ENCODE measurements at places on chromosomes 7 and 10.

GRCh38 chr7:1662767-1663166 lies 7.3 kb upstream of the ELFN1 start:
- no peak for DNase-seq

- no peak for DNase-seq
Observed at GRCh38 chr10:11535346-11535959, 76.0 kb downstream of the USP6NL start.

DNA sequence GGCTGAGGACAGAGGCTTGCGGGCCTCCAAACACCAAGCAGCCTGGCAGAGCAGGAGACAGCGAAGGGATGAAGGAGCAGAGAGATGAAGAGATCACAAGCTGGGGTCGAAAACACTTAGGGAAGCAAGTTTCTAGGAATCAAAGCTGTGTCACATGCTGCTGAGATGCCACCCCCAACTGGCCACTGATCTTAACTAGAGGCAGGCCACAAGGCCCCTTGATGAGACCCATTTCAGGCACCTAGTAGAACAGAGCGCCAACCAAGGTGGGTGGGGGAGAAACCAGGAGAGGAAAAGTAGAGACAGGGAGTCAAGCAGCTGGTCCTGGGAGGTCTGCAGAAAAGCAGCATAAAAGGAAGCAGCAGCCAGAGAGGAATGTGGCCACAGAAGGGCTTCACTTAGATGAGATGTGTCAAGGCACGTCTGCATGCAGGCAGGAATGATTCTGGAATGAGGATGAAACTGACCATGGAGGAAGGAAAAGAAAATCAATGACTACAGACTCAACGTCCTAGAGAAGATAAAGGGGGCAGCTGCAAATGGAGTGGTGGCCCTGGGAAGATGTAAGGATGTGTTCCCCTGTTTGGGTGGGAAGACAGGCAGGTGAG lies 85.0 kb upstream of the DDC start:
- no peak for DNase-seq

- no peak for DNase-seq
Observed at GRCh38 chr10:122273966-122274545, 3.0 kb downstream of the BTBD16 start.

- DNase-seq = no peak
Observed at GRCh38 chr7:129189661-129190310, 1.4 kb downstream of the SMO start.

DNA sequence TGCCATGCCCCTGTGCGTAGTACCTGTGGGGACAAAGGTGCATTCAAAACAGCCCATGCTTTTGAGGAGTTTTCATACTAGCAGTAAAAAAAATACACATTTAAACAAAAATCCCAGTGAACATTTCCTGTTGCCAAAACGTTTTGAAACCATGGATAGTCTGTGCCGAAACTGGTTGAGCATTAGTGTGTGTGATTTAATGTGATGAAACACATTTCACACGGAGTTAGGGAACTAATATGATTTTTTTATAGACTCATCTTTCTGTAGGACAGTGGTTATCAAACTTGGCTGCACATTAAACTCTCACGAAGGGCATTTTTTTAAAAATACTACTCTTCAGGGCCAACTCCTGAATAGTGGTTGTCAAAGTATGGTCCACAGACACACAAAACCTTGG lies 111.8 kb upstream of the CREB5 start:
- no peak for DNase-seq

- DNase-seq = no peak
Observed at GRCh38 chr7:74495112-74496086, 41.7 kb downstream of the GTF2IRD1 start.

DNA sequence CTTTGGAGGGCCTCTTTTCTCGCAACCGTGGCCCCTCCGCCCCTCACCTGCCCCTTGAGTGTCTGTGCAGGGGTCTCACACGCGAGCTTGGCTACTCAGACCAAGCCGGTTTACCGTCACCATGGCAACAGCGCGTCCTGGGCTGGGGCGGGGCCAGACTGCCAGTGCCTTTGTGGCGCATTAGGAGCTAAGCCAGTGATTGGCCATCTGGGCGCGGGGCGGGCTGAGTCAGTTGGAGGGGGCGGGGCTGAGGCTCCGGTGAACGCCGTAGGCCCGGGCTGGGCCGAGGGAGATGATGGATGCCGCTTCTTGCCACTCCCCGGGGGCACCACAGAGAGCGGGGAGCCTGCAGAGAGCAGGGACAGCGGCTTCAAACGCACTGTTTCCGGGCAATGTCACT lies 48.7 kb upstream of the FXYD4 start:
- peak; percentile 80 for DNase-seq

GRCh38 chr10:102593074-102593803 lies 51.0 kb upstream of the TRIM8 start:
- no peak for DNase-seq

- DNase-seq = no peak
Observed at GRCh38 chr10:63227207-63227895, 94.2 kb downstream of the NRBF2 start.

DNA sequence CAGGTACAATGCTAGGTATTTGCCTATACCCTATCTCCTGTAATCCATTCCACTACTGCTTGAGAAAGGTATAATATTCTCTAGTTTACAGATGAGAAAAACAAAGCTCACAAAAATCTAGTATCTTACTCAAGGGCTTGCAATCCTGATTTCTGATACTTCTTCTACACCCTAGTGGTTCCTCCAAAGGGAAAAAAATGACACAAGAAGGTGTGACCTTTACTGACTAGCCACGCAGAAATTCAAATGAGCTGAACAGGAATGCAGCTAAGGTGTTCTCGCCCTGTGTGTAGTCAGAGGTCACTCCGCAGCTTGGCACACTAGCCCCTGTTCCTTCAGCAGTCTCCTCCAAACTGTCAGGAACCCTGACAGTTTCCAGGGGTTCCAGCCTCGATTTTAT lies 59.5 kb upstream of the TM9SF3 start:
- DNase-seq = no peak

All from effector CD4-positive, alpha-beta T cell (primary cell).